ENCODE measurements at places on chromosomes 16 and 17.

GRCh38 chr16:24319126-24319814, 63.1 kb downstream of the CACNG3 start:
- DNase-seq: no peak

DNA sequence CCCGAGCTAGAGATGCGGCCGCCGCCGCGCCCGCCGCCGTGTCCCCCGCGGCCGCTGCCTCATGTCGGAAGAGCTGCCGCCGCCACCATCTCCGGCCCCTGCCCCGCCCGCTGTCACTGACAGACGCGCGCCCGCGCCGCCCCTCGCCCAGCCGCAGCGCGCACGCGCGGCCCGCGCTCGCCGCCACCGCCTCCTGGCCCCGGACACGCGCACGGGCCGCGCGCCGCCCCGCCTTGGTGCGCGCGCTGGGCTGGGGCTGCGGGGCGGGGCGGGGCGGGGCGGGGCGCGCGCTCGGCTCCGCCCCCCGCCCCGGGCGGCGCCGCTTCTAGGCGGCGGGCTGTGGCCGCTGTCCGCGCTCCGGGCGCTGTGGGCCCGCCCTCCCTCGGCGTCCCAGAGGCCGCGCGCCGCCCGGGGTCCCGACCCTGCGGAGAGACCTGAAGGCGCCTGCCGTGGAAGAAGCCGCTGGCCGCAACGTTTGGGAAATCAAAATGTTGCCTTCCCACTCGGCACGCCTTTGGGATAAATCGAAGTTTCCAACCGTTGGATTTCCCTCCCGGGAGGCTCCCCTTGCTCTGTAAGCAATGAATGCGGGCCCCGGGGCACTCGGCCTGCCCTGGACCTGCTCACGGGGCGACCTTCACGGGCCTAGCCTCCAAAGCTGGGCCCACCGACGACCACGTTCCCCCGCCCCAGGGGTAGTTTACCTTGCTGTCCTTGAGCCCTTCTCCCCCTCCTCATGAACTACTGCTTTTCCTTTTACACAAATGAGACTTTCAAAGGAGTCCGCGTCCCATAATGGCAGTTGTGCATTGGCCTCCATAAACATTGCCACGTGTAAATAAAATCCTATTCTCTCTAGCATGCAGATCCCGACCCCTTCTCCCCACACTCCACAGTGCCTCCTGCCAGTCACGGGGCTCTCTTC, at the start of gene ADCY9:
TSS of gene ADCY9 (minus strand) at position 118 of the 925 bp plus-strand sequence. CDS start 1,000 bp downstream, outside the sequence.
- DNase-seq: no peak

DNA sequence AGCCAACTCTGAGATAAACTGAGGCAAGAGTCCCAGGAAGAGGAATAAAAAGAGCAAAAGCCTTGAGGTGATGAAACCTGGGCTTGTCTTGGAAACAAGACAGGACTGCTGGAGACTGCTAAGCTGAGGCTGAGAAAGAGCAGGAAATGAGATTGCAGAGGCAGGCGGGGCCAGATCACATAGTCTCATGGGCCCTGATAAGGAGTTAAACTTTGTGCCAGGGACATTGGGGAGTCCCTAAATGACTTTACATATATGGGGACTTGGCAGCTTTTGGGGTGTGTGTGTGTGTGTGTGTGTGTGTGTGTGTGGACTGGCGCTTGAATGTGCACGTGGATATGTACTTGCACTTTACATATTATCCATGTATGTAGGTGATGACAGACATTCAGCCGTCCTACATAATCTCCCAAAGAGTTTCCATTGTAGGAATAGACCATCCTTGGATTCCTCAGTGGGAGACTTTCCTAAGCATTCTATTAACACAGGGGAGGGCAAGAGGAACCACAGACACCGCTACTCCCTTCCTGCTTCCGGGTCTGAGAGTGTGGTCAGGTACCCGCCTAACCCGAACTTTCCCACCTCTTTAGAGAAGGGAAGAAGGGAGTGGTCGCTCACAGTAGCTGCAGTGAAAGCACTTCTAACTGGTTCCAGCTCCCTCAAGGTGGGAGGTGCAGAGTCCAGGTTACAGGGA, 123.1 kb downstream of the LYRM1 start:
- no peak for DNase-seq

DNA sequence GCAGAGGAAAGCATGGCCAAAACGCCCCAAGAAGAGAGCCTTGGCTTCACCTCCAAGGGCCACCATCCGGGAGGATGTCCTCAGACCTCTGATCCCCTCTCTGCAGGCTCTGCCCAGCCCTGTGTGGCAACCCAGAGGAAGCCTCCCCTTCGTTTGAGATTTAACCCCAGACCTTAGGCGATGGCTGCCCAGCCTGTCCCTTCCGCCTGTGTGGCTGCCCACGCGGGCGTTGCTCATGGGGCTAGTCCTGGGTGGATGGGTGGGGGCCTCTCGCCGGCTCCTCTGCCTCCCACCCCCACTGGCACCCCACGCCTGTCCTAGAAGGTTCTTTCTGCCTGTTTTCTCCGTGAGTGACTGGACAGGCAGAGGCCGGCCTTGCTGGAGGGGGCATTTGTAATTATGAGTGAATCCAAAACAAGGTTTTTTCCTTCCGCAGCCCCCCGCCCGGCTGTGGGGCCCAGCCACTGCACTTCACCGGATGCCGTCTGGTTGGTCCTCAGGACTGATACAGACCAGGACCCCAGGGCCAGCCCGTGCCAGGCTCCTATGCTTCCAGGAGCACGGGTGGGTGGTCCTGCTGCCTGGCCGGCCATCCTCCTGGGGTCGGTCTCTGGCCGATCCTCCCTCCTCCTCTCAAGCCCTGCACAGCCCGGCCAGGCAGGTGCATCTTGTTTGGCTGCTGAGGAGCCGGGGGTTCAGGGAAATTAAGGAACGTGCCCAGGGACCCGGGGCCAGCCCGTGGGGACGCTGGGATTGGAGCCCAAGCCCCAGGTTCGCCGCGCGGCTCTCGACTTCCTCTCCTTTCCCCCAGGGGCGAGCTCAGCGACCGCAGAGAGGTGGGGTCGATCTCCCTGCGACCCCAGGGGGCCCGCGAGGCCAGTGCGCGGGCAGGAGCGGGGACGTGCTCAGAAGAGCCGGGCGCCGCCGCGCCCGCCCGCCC, at the start of gene TMEM235:
TSS of gene TMEM235 (plus strand) at position 636 of the 940 bp plus-strand sequence. CDS start 393 bp downstream, outside the sequence.
- DNase-seq: no peak

- DNase-seq: no peak
These were observed 41.5 kb upstream of the HS3ST3A1 start for GRCh38 chr17:13643180-13643579.

DNA sequence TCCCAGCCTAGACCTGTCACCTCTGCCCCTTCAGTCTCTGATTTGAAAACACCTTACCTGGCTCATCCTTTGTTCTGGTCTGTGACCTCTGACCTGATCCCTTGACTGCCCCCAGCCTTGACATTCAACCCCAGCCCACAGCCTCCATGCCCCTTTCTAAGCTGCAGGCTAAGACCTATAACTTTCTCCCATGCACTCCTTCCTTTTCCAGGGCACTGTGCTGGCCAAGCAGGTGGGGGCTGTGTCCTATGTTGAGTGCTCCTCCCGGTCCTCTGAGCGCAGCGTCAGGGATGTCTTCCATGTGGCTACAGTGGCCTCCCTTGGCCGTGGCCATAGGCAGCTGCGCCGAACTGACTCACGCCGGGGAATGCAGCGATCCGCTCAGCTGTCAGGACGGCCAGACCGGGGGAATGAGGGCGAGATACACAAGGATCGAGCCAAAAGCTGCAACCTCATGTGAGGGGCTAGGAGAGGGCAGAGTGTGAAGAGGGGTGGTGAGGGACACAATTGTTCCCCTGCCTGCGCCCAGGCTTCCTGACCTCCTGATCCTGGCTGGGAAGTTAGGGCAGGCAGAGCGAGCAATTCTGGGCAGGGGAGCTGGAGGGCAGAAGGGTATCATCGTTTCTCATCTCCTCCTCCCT, 3.3 kb downstream of the RND2 start:
- DNase-seq: no peak

GRCh38 chr16:89378947-89379771, 111.2 kb downstream of the ANKRD11 start:
- no peak for DNase-seq

GRCh38 chr17:82704886-82705285, 6.4 kb upstream of the RAB40B start:
- no peak for DNase-seq

DNA sequence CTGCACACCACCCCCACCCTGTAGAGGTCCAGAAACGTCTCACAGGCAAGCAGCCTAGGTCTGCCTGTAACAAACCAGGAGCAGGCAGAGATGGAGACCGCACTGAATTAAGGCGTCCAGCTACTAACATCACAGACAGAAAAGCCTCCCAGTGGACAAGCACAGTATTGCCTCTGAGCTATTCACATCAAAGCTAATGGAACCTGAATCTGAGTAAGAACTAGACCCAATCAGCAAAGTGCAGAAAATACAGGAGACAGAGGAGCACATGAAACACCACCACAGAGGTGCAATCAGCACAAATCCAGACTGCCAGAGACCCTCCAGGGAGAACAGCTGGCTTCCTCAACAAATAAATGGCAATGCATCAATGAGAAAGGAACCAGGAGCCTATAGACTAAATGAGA, 22.2 kb upstream of the PEMT start:
- DNase-seq: no peak

GRCh38 chr17:33628500-33629346, 335.6 kb upstream of the ASIC2 start:
- DNase-seq: no peak

- no peak for DNase-seq
These were observed 17.3 kb upstream of the ATP6V0C start for GRCh38 chr16:2496223-2497115.

DNA sequence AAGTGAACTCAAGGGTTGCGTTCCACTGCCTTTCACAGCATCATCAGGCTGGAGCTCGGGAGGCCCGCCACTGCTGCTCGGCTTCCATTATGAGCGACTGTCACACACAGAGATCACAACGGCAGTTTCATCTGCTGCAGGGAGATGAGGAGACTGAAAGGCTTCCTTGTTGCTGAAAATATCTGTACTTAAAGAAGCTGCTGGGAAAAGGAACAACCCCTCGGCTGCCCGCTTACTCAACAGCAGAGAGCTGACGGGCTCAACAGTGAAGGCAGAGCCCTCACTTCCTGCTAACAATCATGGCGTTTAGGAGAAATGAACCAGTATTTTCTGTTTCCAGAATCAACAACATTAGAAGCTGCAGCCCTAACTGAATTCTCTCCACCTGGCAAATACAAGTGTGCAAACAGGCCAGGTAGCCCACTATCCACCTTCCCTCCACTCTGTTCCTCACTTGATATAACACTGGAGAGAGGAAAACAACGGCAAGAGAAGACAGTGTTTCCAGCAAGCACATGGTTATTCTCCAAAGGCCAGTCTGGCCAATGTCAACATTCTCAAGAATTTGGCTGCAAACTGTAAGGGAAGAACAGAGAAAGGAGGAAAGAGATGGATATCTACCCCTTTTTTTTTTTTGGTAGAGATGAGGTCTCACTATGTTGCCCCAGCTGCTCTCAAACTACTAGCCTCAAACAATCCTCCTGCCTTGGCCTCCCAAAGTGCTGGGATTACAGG, 33.7 kb downstream of the MBTPS1 start:
- DNase-seq: no peak

- DNase-seq: no peak
These were observed 10.5 kb upstream of the NUDT7 start for GRCh38 chr16:77711775-77712174.

DNA sequence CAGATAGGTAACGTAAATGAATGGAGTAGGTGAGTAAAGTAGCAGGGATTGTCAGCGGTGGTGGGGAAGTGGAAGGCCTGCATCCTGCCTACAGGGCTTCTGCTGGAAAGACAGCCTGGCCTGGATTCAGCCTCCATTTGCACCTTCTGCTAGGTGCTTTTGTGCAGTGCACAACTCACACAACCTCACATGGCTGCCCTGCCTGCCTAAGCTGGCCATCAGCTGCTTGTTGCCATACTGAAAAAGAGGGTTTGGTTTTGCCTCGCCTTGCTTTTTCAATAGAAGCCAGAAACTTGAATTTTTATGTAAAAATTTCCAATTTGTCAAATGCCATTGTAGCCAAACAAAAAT, 36.3 kb downstream of the SOST start:
- no peak for DNase-seq

DNA sequence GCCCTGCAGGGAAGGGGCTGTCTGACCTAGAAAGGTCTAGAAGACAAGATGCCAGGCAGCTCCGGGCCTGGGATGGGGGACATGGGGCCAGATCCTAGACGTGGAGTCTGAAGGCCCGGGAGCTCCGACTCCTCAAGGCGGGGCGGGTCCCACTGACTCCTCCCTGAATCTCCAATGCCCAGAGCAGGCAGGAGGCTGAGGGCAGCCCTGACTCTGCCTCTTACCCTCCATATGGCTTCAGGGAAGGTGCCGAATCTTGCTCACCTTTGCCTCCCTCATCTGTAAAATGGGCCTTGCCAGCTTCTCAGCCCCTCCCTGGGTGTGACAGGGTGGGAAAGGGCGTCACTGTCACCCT, 14.8 kb downstream of the VASN start:
- DNase-seq: no peak

GRCh38 chr17:15342460-15342859, 1.1 kb upstream of the TEKT3 start:
- no peak for DNase-seq

DNA sequence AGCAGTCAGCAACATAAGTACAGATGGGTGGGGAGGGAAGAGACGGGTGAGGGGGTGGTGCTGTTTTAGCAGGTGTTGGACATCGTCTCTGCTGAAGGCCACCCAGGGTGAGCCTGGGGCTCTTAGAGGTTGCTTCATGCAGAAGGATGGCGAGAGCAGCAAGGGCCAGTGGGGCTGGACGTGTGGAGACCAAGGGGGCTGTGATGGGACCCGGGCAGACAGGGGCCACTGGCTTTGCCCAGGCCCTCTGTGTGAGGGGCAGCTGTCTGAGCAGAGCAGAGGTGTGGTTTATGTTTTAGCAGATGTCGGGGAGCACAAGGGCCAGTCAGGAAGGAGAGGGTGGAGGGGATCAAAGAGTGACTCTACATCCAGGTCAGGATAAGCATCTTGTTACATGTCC, 4.8 kb downstream of the NARF start:
- no peak for DNase-seq

- no peak for DNase-seq
These were observed 57.8 kb upstream of the PHOSPHO1 start for GRCh38 chr17:49288388-49288787.

DNA sequence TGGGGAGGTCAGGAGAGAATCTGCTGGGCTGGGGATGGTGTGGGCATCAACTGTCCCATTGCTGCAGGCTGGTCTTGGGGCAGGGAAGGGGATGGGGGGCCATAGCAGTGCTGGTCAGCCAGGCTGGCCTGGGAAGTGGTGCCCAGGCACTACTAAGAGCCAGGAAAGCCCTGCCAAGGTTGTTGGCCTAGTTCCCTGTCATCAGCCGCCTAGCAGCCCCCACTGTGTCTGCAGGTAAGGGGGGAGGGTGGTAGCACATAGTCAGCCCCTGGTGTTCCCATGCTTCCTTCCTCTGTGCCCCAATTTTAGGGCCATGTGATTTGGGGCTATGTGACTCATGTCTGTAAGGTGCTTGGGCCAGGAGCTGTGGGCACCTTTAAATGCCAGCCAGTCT, 17.8 kb downstream of the GJD3 start:
- no peak for DNase-seq

- DNase-seq: no peak
These were observed 158.6 kb upstream of the CDC42EP4 start for GRCh38 chr17:73470316-73470826.

GRCh38 chr17:8126491-8127066, 2.7 kb upstream of the HES7 start:
- DNase-seq: no peak
